Kidney epithelial cell (primary cell): ENCODE measurements at places on chromosomes 11 and 22. TPM values are rescaled to one million over a fixed set of nuclear protein-coding genes. Genes with fewer than 3 reads are reported as not detected.

The KRTAP5-9 gene
- total RNA-seq = not detected in 2 replicates

The CNTN5 gene
- 0.29 TPM in 1 of 2 replicates, not detected in the other for total RNA-seq

The NFAM1 gene
- under 0.01 and 0.07 TPM in 2 replicates for total RNA-seq

The RAB30 gene
- 1.6 and 5.8 TPM in 2 replicates for total RNA-seq
